ENCODE measurements at places on chromosomes 3 and 15.

DNA sequence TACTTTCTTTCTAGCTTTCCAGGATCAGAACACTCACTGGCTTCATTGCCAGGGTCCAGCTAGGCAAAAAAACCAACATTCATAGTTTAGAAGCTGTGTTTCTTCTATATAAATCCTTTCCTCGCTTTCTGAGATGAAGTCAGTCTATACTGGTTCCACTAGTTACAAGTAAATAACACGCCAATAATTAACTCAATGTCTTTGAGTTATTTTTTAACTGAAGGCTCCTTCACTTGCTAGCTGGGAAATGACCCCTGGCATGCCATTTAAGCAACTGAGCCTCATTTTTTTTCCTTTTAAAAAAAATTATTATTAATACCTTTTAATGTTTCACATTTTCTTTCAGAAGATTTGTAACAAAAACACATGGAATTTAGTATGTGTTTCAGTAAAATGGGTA is 2.1 kb upstream of the CCDC174 start:
- no peak for DNase-seq

DNA sequence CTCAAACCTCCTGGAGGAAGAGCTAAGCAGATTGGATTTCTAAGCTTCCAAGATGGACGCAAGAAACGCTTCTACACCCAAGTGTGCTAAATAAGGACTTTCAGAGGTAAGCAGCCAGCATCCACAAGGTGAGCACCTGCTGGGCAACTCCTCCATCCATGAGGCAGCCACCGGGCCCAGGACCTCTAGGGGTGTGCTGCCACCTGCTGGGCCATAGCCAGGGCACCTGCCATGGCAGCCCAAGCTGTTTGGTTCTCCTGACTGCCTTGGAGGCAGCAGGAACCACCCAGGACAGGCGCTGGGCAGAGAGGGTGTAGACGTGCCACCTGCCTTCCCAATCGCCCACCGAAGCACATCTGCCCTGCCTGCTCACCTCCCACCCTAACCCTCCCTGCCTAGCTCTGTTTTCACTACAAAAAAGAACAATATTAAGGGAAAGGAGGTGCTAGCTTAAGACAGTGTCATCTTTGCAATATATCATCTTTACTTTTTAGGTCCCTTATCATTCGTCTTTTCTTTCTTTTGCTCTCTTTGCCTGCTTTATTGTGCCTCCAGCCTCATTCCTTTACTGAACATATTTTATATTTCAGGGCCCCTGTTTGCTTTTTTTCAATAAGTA is 12.9 kb downstream of the C15orf62 start:
- DNase-seq = peak; percentile 81

DNA sequence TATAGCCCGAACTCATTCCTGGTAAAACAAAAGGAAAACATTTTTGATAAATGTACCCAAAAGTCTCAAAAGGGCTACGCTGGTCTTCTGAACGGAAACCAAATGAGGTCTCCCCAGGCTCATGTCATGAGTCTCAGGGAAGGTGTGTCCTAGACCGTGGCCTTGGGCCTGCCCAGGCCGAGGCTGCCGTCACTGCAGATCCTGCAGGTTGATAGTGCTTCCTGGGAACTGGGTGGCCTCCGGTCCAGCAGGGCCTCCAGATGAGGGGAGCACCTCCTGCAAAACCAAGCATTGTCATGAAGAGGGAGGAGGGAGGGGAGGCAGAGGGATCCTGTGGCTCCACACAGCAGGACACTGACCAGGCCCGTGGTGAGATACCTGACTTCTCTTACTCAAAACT is 37.5 kb downstream of the ZXDC start:
- DNase-seq = no peak

GRCh38 chr3:146156095-146156494 is 4.9 kb downstream of the PLOD2 start:
- DNase-seq = no peak

GRCh38 chr15:83356501-83357399 is 72.3 kb upstream of the BNC1 start:
- DNase-seq = no peak

- no peak for DNase-seq
Measured at GRCh38 chr15:75677465-75678323, 30.0 kb downstream of the SNX33 start.

DNA sequence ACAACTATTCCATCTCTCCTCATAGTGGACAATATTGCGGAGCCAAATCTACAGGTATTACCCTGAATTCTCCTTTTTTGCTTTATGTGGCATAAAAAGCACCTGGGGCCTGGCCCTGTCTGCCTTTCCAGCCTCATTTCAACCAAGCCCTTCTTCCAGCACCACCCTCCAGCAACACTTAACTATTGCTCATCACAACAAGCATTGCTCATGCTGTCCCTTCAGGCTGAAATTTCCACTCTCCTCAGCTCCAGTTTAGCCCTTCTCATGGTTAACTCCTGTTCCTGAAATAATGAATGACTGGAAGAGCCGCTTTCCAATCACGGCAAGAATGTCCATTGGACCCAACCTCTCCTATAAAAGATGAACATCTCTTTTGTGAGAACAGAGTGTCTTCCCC is 107.4 kb downstream of the P2RY1 start:
- no peak for DNase-seq

- no peak for DNase-seq
Measured at GRCh38 chr3:49536875-49537533, 17.3 kb upstream of the BSN start.

- DNase-seq = no peak
Measured at GRCh38 chr3:181823716-181824115, 112.0 kb downstream of the SOX2 start.

DNA sequence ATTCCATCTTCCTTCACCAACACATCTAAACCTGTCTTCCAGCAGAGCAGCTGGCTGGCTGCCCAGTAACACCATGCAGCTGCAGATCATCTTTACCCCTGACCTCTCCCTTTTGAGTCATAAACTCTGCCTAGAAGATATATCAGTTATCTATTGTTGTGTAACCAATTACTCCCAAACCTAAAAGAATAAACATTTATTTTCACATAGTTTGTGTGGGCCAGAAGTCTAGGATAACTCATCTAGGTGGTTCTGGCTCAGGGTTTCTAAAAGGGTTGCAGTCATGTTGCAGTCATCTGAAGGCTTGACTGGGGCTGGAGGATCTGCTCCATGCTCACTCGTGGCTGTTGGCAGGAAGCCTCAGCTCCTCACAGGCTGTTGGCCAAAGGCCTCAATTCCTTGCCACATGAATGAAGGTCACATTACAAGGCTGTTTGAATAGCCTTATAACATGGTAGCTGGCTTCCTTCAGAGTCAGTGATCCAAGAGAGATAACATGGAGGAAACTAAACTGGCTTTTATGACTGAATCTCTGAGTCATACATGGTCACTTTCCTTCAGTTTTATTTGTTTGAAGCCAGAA is 92.8 kb downstream of the GOLIM4 start:
- no peak for DNase-seq

- DNase-seq = no peak
Measured at GRCh38 chr3:126851934-126852333, 131.0 kb upstream of the PLXNA1 start.

DNA sequence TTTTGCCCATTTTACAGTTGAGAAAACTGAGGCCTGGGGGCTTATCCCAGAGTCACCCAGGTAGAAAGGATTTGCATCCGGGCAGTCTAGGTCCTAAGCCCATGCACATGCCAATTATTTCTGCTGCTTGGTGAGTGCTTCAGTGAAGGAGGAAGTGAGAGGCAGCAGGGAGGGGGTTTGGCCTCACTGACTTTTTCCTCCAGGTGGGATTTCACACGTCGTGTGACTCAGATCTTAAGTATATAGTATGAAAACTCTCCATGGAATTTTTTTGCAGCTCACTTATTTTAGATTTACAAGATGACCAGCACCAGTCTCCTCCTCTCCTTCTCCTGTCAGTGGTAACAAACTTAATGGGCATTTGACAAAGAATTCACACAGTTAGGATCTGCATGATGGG is 4.6 kb downstream of the ITGA11 start:
- no peak for DNase-seq

DNA sequence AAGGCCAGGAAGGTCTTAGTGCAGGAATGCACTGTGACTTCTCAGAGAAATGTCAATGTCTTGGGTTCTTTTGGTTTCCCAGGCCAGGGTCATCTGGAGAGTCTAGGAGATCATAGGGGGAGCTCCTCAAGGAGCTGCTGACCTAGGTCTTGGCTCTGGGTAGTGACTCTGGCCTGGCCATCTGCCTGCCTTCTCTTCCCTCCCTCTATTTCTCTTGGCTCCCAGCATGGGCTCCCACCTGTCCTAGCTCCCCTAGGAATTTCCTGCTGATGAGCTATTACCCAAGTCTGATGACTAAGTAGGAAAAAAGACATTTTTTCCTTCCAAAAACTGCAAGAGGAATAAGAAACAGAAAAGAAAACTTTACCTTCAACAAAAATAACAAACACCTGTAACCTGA is 57.4 kb downstream of the BSN start:
- no peak for DNase-seq

DNA sequence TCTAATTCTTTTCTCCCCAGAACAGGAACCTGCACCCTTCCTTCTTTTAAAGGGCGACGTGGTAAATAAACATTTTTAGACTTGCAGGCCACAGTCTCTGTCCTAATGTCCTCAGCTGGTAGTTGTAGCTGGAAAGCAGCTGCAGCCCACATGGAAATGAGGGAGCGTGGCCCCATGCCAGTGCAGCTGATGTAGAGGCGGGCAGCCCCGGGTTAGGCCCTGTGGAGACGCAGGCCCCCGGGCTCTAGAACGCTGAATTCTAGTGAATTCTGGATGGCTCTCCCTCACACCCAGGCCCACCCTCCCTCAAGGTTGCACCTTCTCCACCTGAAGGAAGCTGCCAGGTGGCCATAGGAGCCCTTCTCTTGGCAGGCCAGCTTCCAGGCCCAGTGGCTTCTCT is 52.3 kb downstream of the PGPEP1L start:
- DNase-seq = no peak

DNA sequence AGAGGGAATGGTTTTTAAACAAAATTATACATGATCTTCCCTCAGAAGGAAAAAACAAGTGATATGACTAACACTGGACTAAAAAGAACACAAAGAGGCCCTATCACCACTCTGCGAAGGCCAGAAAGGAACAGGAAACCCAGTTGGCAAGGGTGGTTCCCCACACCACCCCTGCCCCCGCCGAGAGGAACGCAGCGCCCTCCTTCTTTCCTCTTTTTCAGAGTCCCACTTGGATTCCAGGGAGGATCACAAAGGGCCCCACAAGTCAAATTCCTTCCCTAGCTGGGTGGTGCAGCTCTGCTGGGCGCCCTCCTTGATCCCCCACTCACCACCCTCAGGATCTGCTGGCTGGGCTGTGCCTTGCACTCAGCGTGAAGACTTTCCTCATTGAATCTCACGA is 29.8 kb downstream of the PLA1A start:
- no peak for DNase-seq

- DNase-seq = no peak
Measured at GRCh38 chr15:66092053-66093016, 161.2 kb downstream of the MEGF11 start.

GRCh38 chr3:140711390-140712035 is 33.6 kb downstream of the TRIM42 start:
- DNase-seq = no peak

DNA sequence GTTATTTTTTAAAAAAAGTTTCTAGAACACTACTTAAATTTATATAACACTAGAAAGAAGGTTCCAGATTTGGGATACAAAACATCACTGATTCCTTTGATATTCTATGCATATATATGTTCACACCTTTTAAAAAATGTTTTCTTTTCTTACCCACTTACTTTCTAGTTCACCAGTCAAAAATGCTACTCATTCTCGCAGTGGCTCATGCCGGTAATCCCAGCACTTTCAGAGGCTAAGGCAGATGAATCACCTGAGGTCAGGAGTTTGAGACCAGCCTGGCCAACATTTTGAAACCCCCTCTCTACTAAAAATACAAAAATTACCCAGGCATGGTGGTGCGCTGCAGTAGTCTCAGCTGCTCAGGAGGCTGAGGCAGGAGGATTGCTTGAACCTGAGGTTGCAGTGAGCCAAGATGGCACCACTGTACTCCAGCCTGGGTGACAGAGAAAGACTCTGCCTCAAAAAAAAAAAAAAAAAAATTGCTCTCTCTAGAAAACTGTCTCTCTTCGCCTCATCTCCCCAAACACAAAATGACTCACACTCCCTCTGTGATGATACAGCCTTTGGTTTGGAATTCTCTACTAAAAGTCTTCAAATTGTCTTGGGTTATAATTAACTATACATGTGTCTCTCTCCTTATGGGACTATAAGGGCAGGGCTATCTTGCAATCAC is 52.6 kb upstream of the TGFBR2 start:
- DNase-seq = no peak

DNA sequence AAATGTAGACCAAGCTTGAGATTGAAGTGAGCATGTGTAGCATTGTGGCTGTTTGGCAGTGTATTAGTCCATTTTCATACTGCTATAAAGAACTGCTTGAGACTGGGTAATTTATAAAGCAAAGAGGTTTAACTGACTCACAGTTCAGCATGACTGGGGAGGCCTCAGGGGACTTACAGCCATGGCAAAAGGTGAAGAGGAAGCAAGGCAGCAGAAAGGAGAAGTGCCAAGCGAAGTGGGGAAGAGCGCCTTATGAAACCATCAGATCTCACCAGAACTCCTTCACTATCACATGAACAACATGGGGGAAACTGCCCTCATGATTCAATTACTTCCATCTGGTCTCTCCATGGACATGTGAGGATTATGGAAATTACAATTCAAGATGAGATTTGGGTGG is 8.6 kb upstream of the CERS3 start:
- DNase-seq = no peak

GRCh38 chr3:177069514-177070329 is 127.6 kb downstream of the TBL1XR1 start:
- no peak for DNase-seq

- no peak for DNase-seq
Measured at GRCh38 chr15:66938114-66938830, 127.1 kb upstream of the SMAD3 start.

DNA sequence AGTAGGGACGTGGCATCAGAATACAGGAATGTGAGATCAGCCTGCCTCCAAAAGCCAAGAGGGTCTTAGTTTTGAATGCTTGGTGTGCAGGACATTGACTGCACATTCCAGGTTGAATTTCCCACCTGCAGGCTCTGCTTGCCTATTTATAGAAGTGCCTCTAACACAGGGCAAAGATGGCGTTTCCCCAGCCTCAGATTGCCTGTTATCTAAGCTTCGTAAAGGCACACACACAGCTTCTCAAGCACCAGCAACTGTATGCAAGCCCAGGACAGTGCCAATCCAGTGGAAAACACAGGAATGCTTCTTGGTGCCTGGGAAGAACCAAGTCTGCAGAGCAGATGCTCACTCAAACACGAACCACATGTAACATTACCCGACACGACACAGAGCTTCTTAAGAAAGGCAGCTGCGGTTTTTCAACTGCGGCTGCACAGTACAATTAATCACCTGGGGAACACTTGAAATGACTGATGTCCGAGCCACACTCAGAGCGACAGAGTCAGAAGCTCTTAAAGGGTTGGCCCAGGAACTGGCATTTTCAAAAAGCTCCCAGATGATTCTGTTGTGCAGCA is 90.0 kb upstream of the ANKRD34C start:
- no peak for DNase-seq

GRCh38 chr15:26103002-26103404 is 239.9 kb upstream of the ATP10A start:
- DNase-seq = no peak

Measured in liver (tissue), 10 donors.